ENCODE measurements at places on chromosomes 13 and 19.

- peak; percentile 42 for DNase-seq
Measured at GRCh38 chr13:99926014-99926731, 45.4 kb downstream of the ZIC5 start.

DNA sequence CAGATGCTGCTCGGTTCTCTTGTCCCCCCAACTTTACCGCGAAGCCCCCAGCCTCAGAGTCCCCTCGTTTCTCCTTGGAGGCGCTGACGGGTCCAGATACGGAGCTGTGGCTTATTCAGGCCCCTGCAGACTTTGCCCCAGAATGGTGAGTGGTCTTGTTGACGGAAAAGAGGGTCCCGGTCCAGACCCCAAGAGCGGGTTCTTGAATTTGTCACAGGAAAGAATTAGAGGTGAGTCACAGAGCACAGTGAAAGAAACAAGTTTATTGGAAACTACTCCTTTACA lies 589 bp downstream of the POLR1G start:
- no peak for DNase-seq

DNA sequence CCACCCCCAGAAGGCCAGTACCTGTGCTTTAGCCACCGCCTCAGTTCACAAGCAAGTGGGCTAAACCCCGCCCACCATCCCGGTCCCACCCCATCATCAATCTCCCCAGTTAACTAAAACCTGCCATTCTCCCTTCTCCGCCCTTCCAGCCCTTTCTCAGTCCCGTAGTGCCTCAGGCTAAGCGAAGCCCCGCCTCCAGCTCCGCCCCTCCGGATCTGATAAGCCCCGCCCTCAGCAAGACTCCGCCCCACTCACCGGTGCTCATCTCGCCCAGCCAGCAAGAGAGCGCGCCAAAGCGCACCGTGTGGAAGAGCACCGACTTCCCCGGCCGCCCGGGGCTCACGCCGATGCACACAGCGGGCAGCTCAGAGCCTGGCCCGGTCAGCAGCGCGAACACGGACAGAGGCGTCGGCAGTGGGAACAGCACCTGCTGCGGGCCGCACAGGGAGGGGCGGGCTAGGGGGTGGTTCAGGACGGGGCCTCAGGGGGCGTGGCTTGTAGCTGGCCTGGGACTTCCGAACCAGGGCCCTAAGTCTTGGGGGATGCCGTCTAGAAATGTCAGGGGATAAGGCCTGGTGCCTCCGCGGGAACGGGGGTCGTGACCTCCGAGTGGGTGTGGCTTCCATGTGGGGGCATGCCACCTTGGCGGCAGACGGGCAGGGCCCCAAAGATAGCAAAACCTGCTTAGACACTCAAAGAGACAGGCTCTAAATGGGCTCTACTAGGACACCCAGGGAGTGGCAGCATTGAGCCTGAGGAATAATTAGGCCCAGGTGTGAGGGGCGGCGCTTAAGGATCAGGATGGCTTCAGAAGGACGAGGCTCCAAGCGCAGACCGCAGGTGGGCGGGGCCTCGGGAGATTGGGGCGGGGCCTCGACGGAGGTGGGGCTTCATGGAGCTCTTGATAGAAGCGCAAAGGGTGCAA lies 21.4 kb downstream of the MAP4K1 start:
- DNase-seq = peak; percentile 44

GRCh38 chr19:41845051-41845590 lies 279 bp downstream of the DMRTC2 start:
- no peak for DNase-seq

DNA sequence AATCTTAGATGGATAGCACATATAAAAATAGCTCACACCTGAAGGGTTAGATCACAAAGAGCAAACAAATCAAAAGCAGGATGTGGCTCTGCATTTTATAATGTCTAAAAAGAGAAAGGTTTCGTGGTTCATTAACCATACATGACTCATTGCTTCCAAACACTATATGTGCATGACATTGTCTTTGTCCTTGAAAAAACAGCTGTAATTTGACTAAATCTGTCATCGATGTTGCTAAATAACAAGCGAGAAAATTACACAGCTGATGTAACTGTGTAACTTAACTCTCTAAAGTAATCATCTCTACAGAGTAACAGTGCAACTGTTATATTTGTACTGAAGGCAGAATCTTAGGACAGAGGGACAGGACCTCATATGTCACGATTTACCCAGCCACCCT lies 383.1 kb upstream of the GPC6 start:
- DNase-seq = no peak

GRCh38 chr13:98831236-98831635 lies 78.8 kb upstream of the SLC15A1 start:
- no peak for DNase-seq

GRCh38 chr19:13396250-13397080 lies 109.8 kb downstream of the CACNA1A start:
- DNase-seq = no peak

- DNase-seq = peak; percentile 96
Measured at GRCh38 chr19:38335949-38336637, 463 bp downstream of the CATSPERG start.

Measured in NCI-H526 treated with DMSO at 0.1 percent for 48 hours (cell line).